ENCODE measurements at places on chromosomes 4 and X.

DNA sequence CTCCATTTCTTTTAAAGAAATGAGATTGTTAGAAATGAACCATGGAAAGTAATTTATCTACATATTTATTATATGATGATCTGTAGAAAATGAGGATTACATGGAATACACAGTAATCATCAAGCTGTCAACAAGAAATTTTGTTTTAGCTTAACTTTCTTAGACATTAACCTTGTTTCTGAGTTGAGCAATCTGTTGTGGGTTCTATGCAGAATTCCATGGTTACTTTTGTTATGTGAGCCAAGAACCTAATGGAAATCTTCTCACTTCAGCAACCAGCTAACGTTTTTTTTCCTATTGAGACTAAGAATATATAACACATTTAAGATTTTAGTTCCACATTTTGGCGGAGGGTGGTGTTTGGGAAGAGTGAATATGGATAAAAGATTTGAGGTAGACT, 136.1 kb upstream of the SLC4A4 start:
- DNase-seq: no peak

DNA sequence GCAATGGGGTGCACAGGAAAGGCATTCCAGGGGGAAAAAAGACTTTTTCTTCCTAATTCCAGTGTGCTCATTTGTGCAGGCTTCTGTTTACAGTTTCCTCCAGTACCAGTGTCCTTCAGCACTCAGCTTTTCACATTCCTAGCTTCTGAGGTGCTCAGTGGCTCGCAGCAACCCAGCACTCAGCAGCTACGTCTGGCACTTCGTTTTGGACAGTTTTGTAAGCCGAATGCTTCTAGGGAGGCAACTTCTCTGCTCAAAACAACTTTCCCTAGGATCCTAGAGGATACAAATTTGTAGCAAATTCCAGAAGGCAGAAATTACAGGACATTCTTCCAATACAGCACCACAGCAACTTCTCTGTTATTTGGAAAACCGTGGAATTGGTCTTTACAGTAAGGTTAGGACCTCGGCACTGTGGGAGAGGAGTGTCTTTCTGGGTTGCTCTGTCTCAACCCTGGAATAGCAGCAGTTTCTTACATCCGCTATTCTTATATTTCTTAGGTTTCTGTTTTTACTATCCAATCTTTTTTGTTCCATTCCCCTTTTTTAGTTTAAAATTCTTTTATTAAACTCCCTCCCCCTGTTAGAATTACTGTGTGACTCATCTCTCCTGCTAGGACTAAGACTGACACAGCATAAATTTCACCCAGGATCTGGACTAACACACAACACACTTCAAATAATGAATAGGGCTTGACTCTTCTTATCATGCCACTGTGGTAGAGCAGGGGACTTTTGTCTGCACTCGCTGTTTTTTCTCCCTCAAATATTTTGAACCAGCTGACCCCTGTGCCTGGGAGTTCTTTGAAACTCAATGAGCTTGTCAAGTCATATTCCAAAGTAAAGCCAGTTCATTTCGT, 1314.7 kb downstream of the FSTL5 start:
- DNase-seq: no peak

DNA sequence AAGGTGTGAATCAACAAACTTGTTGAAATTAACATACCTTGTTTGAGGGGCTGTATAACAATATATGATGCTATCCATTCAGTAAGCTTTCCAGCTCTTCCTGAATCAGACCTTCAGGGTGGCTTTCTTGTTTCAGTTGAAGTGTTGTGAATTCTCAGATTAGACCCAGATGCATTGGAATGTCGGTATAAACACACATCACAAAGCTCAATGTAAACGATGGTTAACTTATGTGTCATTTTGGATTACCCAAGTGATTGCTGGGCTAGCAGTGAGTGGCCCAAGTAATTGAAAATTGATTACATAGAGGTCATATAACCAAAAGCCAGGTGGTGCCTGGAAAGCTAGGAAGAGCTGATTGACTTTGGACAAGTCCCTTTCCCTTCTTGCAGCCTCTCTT, 115.0 kb downstream of the SHROOM4 start:
- DNase-seq: no peak

DNA sequence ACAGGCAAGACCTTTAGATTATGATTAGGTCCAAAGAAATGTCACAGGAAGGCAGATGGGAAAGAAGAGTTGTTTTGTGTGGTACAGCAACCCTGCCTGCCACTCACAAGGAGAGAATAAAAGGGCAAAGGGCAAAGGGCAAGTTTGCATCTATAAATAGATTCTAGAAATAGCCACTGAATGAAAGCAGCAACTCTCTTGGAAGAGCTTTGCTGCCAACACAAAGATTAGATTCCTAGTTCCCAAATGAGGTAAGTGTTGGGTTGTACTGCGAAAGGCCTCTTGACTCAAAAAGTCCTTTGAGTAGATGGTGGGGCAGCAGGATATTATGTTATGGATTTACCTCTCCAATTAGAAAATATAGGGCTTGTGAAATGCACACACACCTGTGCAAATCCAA, 61.2 kb downstream of the MOSPD2 start:
- no peak for DNase-seq

DNA sequence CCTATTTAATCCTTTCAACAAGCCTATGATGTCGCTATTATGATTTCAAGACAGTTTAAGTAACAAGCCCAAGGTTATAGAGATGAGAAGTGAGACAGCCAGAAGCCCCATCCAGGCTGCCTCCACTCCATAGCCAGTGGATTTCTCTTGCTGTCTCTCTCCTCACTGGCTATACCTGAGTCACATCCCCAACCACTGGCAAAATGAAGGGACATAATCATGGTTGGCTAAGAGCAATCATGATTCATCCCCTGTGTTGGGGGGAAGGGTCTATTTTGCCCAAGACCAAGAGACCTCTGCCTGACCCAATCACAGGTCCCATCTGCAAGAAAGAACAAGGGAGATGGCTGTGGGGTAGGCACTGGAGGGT, 334.9 kb upstream of the GATB start:
- DNase-seq: no peak

DNA sequence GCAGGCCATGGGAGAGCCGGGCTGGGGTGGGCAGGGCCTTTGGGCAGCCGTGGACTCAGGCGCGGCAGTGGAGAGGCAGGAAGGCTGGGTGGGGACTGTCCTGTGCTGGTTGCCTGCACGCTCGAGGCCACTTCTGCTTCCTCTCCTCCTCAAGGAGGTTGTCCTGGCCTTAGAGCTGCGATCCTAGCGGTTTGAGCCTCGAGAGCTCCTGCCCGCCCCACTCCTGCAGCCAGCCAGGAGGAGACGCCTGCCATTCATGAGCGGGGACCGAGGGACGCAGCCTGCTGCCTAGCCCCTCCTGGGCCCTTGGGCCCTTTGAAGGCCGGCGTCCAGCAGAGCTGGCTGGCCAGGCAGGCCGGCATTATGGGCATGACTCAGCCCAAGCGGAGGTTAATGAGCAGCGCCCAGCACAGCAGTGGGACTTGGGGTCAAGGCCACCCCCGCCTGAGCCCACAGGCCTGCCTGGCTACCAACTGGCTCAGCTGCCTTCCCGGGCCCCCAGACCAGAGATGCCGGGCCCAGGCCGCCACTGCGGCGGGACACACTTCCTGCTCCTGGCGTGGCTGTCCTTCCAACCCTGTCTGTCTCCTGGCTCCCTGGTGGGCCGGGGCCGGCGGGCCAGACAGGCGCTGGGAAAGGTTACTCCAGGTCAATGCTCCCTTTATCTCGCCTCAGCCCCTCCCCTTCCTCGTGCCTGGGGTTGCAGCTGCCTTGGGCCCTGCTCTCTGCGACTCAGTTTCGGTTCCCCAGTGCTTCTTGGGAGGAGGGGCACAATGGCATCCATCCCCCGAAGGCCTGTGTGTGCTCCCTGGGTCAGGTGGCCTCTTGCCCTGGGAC, 1.8 kb downstream of the ABCD1 start:
- DNase-seq: peak; percentile 43

- DNase-seq: no peak
Observed at GRCh38 chr4:169341490-169341889, 70.7 kb upstream of the SH3RF1 start.

DNA sequence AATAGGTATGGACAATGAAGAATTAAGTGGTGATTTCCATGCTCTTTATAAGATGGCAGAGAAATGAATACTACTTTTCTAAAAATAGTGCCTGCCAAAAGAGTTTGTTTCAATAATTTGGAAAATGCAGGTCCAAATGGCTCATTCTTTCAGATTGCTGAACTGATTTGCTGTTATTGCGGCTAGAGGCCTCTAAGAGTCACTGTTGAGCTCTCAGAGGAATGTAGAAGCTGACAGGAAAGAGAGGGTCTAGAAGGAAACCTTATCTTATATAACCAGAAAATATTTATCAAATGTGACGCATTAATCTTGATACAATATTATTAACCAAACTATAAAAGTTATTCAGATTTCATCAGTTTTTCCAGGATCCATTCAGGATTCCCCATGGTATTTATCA, 65.7 kb upstream of the PAGE1 start:
- no peak for DNase-seq

DNA sequence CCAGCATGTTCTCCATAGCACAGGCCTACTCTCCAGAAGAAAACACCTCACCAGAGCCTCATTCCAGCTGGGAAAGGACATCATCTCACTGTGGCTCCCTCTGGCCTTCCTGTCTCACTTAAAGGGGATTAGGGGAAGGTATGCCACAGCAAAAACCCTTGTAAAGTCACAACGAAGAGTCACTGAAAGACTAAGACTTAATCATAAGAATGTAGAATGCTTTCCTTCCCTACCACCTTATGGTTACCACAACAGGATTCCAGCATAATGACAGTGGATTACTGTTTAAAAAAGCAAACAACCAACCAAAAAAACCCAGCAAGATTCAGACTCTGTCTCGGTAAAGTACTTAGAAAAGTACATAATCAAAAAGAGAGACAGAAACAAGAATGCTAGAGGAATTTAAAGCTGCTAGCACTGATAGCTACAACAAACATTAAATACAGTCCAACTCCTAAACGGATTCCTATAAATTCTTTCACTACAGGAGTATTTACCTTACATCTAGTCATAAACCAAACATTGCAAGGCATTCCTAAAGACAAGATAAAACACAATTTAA, 75.1 kb downstream of the BANK1 start:
- no peak for DNase-seq

- no peak for DNase-seq
Observed at GRCh38 chr4:61397174-61397573, 197.0 kb downstream of the ADGRL3 start.

- no peak for DNase-seq
Observed at GRCh38 chr4:38469410-38469809, 194.6 kb upstream of the KLF3 start.

DNA sequence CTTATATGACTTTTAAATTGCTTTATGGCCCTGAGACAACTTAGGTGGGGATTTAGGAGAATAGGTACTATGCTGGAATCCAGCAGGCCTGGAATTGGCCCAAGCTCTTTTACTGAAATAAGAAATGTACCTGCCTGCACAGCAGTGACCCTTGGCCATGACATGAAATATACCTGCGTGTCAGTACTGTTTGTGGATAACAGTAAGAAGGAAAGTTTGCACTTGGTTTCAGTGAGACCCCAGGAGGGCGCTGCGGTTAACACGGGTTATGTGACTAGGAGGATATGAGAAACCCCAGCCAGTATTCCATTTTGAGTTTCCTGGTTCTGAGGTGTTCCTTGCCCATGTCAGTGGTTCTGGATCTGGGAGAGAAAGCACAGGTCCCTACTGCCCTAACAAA, 5.3 kb downstream of the MTM1 start:
- DNase-seq: peak; percentile 44

DNA sequence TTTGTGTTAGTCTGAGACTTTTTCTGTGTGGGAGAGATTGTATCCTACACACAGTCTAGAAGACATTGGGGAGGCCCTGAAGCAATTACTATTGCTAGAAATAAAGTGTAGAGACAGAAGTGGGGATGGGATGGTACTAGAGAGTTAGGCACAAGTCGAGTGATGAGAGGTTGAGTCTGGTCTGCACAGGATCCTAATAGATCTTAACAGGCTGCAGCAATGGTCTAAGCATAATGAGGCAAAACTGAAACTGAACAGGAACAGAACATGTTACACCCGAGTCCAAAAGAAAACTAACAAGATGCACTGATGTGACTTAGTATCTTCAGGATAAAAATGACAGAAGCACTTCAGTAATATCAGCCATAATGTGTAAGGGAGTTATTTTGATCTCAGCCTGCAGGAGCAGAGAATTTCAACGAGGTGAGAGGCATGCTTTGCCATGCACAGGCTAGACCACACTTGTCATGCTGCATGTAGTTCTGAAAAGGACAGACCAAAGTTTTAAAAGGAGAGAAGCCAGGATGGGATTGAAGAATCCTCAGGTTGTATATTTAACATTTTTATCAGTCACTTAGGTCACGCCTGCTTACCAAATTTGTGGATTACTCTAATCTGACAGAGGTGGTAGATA, 205.8 kb upstream of the BOD1L1 start:
- no peak for DNase-seq

DNA sequence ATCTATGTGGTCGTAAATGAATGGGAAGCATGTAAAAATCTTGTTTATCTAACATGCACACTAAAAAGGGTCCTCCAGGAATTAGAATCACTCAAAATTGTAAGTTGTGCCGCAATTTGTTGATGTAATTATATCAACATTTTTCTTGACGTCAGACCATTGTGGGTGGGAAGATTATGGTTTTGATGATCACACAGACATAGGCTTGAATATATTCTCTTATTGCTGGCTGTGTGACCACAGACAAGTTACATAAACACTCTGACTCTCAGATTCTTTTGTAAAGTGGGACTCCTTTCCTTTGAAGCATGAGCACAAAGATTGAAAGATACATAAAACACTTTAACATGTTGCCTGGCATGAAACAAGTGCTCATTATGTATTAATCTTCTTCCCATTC, 51.5 kb downstream of the IL1RAPL1 start:
- no peak for DNase-seq

GRCh38 chr4:37434469-37434868, 189.9 kb downstream of the NWD2 start:
- DNase-seq: no peak

DNA sequence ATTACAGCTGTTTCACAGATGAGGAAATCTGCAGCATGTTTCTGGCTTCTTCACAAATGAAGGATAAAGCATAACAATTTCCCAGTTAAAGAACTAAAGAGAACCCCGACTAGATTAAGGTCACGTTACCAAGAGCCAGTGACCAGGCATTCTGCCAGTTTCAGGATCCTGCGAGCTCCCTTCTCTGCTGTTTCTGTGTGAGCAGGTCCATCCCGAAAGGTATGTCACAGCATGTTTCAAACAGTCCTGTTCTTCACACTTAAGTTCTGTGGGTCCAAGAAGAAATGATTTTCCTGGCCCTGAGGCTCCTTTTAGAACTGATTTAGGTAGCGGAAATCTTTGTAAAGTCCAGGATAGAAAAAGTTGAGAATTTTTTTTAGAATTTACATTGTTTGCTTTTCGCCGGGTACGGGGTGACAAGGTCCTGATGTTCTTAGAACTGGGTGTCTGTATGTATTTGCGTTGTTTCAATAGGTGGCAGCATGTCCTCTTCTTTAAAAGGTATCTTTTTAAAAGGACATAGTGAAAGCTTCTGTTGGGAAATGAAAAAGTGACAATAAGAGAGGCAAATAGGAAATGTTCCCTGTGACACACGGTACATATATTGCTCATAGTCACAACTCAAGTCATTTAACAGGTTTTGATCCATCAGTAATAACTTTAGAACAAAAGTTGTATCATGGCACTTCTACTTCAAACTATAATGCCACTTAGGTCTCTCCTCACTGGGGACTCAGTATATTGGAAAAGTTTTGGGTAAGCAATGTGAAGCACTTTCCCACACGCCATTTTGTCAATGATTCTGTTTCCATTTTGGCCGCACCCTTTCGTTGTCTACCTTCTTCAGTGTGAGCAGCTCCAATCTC, 18.4 kb downstream of the IL21 start:
- DNase-seq: no peak
